ENCODE measurements at places on chromosomes 5 and 9.

- DNase-seq: peak; percentile 83
Observed at GRCh38 chr9:95507464-95508241, 9.1 kb downstream of the PTCH1 start.

DNA sequence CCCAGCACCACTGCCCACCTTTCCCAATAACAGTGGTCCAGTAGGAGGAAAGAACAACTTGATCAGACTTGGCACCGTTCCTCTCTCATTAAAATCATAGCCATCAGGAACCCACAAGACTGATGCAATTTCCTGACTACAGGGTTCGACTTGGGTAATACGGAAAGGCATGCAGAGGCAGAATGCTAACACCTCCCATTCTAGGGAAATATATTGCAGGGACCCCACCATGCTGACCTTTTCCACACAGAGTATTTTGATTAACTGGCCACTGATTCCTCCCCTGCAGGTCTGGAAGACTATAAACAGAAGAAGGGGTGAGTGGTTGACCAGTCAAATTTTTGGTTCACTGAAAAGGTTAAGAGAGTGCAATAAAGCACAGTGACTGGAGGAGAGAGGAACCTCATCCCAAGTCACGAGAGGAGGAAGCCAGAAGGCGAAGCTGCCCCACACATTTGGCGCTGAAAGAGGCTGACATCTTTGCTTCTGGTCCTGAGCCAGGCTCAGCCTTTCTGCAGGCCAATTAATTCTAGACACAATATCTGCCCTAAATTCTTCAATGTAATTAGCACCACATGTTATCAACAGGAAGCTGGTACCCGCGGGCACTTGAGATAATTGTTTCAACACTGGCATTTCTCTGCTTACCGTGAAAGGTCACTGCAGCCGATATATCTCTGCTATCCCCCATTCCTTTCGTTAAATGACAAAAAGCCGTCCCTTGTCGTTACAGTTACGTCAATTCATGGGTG, 64.7 kb upstream of the SPOCK1 start:
- peak; percentile 94 for DNase-seq

- peak; percentile 86 for DNase-seq
Observed at GRCh38 chr5:103526164-103526915, 36.2 kb downstream of the NUDT12 start.

DNA sequence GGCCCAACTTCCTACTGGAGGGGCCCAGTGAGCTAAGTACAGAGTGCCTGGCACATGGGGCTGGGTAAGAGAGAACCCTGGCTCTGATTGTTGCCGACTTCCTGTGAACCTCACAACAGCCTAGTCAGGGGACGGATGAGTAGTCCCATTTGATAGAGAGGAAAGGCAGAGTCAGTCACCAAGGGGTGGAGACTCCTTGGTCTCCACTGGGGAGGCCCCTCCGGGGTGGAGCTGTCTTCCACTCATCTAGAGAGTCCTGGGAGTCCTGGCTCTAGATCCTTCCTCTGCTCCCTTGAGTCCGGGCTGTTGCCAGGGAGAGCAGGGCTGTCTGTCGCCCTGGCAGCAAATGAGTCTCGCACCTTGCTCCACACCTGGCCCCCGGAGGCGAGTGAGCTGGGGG, 8.0 kb downstream of the GRK6 start:
- DNase-seq: no peak

DNA sequence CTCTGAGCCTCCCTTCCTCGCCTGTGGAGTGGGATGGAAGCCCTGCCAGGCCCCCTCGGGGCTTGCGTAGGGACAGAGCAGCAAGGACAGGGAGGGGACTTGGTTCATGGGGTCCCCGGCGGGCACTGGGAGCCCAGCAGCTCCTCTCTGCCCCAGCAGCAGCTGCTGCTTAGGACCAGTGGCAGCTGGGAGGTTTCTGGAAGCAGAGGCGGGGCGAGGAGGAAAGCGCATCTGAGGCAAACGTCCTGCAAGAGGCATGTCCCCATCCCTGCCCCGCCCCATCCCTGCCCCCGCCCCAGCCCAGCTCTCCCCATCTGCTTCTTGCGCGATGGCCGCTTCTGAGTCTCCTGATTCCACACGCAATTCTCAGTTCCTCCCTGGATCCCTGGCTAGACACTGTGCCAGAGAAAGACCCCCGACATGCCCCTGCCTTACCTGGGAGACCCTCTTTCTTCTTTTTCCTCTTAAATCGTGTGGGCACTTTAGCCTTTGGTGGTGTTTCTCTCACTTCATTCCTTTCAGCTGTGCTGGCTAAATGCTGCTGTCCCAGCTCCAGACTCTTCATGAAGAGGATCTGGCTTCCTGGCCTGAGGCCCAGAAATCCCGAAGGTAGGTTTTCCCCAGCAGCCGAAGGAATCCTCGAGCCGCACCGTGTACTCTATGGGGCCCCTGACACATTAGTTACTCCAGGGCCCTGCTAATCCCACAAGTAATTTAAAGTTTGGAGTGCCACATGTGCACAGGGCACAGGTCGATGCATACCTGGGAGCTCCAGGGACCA, 4.4 kb upstream of the OR2S2 start:
- DNase-seq: peak; percentile 72

DNA sequence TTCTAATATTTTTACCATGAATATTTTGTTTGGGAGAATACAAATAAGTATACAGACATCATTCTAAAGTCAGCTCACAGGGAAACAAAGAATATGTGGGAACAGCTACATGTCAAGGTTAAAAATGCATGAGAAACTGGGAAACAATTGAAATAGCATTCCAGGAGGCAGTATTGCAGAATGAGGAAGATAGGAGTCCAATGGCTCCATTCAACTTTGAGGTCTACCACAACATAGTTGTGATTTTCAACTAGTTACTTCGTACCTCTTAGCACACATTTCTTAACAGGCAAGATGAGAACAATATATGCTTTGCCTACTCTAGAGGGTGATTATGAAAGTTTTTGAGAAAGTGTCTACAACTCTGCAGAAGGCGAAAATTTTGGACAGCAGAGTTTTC, 35.2 kb upstream of the CAST start:
- peak; percentile 94 for DNase-seq

DNA sequence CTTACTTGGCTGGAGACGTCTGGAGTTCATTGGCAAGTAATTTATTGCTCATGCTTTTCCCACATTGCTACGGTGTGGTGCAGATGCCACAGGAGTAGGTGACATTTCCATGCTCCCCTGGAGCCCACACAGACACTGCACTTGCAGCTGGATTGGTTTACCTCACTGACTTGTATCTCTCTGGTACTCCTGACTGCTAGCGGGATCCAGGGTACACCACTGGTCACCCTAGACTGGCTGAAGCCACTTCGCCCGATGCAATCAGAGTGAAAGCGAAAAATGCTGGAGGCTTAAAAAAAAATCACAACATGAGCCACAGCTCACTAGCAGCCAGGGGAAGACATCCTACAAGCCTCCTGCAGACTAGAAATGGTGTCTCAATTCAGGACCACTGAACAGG, 32.6 kb upstream of the SLIT3 start:
- no peak for DNase-seq

GRCh38 chr5:96117771-96118651, 156.4 kb upstream of the ELL2 start:
- DNase-seq: no peak

GRCh38 chr9:86639899-86640379, 285.7 kb upstream of the TUT7 start:
- DNase-seq: no peak

GRCh38 chr9:93871286-93871685, 83.9 kb downstream of the BARX1 start:
- no peak for DNase-seq

- peak; percentile 64 for DNase-seq
Observed at GRCh38 chr5:168706655-168707069, 127.5 kb upstream of the PANK3 start.

- DNase-seq: no peak
Observed at GRCh38 chr5:80302636-80303035, 17.2 kb upstream of the SPZ1 start.

- no peak for DNase-seq
Observed at GRCh38 chr5:124707520-124707919, 38.9 kb downstream of the ZNF608 start.

GRCh38 chr9:133937120-133937519, 55.0 kb downstream of the VAV2 start:
- no peak for DNase-seq

GRCh38 chr9:86563936-86564335, 209.7 kb upstream of the TUT7 start:
- DNase-seq: no peak

DNA sequence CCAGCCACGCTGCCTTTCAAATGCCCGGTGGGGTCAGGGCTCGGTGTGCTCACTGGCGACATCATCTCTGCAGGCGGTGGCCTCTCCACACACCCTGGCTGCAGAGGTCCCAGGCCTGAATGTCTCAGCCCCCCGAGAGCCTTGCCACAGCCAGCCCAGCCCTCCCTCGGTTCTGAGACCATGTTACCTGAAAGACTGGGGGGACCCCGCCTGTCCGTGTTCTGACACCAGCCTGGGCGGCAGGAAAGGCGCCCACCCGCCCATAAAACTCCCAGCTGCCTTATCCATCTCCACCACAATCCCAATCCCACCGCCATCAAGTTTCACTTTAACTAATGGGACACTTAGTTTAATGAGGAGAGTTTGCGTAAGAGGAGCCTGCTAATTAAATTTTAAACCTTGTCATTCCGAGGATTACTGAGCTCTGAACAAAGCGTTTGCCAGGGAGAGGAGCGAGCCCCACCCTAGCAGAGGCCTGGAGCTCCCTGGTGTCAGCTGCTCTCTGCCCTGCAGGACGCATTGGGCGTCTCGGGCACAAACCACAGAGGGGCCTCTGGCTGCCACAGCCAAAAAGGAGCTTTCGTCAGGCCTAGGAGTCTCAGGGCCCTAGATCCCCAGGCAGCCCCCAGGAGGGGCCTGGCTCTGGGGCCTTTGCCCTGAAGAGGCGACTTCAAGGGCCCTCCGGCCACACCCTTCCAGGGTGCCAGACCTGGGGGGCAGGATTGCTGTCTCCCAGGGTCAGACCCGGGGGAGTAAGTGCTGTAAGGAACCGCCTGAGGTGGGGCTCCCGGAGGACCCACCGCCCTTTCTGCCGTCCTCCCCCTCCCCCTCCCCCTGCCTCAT, 15.3 kb downstream of the LHX3 start:
- no peak for DNase-seq

- no peak for DNase-seq
Observed at GRCh38 chr5:171882118-171882517, 96.5 kb downstream of the SMIM23 start.

- no peak for DNase-seq
Observed at GRCh38 chr5:74541381-74541781, 99.1 kb downstream of the ENC1 start.

DNA sequence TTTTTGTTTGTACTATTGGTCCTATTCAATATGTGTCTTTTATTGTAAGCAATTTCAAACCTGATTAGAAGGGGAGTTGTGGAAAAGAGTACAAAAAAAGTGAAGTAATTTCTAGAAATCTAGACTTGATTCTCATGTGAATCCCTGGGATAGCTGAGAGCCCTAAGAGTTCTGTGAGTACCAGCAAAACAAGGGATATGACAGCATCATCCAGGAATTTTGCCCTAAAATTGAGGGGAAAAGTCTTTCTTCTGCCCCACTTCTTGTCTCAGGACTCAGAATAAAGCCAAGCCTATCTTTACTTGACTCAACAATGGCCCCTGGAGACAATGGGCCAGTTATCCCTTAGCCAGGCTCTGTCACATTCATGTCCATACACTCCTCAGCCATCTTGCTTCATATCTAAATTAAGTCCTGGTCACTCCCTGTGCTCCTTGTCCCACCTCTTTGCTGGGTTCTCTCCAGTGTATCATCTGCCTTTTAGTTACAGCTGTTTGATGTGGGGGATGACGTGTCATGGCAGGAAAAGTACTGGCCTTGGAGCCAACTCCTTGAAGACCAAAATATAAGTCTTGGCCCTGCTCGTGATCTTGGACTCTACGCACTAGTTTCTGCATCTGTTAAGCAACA, 81.2 kb downstream of the ADAMTS12 start:
- peak; percentile 90 for DNase-seq

Measured in cardiac fibroblast (primary cell).